ENCODE measurements at places on chromosomes 16 and 17. TPM values are rescaled to one million over a fixed set of nuclear protein-coding genes. Genes with fewer than 3 reads are reported as not detected.
A peak's percentile ranks its signal among the peaks of the same experiment; 100 is the strongest.

DNA sequence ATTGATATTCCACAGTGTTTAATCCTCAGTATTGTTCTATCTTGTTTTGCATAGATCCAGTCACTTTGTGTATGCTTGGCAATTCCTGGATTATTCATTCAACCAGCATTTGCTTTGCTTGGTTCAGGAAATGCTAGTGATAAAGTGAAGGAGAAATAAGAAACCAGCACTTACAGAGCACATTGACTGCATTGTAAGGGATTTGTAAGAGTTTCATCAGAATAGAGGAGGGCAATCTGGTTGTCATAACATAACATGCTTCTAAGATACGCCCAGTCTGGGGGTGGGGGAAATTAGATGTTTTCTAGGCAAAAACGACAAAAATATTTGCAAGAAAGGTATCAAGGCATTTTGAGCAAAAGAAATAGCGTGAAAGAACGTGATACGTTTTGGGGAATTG lies 40.4 kb downstream of the TNRC6A start:
- no peak for DNase-seq

DNA sequence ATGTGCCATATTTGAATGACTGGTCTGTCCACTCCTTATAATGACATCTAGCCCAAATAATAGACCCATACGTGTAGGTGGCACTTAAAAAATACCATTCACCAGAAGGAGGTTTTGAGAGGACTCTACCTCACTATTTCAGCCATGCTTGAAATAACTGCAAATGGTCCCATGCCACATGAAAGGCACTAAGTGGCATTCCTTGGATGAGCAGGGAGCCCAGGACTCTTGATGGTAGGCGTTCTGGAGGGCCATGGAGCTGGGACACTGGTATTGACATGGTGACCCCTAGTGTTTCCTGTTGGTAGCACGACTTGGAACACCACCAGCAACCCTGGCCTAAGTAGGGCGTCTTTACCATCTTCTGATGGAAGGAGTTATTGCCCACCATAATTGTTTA lies 148.7 kb upstream of the ZFHX3 start:
- peak; percentile 69 for DNase-seq

DNA sequence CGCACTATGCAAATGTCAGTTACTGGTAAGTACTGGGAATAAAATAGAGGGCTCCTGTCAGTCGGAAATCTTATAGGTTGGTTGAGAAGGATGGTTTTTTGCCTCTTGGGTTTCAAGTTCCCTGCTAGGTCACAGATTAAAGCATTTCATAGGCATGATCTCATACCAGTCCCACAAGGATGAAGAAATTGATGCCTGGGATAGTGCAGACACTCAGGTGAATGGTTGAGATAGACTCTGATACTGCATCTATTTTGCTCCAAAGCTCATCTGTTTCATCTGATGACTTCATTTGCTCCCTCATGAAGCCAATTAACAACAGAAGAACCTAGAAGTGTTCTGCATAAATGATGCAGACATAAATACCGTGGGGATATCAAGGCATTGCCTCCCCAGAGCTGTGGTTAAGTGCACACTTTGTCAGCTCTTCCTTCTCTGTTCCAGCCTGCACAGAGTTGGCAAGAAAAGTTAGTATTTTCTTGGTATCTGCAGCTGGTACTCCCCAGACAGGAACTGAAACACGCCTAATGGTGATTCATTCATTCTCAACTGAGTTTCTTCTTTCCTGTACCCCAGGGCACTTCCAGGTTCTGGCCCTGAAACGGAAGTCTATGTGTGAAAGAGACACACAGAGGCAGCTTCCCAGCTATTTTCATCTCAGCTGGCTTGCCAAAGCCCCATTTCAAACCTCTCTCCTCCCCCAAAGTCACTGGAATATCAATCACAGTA lies 418.3 kb upstream of the SALL1 start:
- DNase-seq = no peak

FOXN1 gene
- not detected for total RNA-seq

TBC1D3 gene
- not detected for total RNA-seq

Measured in left ventricle myocardium superior (tissue), 1 donor.